ENCODE measurements at places on chromosomes 7 and 10. TPM values are rescaled to one million over a fixed set of nuclear protein-coding genes. Genes with fewer than 3 reads are reported as not detected.

The ETV1 gene
- 110 TPM for total RNA-seq

DNA sequence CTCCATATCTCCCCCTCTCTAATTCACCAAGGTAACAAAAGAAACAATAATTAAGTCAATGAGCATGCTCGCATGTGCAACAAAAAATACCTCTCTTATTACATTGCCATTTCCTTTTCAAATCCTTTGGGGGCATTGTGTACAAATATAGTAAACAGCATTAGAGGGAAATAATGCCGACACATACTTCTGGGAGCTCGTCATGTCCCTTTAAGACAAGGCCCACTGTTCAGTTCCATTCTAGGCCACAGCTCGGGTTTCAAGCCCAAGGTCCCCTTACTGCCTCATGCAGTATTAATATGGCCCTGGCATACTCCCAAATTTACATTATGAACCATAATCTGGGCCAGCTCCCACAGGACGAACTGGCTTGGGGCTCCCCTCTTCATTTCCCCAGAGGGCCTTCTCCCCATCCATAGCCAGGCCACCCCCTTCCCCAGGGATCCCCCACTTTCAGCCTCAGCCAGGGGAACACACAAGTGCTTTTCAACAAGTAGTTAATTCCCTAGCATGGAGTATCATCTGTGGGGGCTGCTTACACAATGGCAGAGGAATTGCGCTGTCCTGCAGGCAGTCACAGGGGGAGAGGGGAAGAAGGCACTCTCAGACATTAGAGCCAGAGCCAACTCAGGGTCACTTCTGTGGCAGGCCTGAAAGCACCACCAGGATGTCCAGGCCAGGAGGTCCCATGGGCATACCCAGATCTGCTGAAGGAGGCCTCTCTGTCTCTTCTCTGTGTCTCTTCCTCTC is 110.6 kb downstream of the KCNMA1 start:
- no peak for DNase-seq
- H3K4me1 ChIP-seq, result peaks cover 4% of the 10 kb centered on the region
- H3K36me3 ChIP-seq, result no peaks in the 10 kb centered on the region
- H3K27ac ChIP-seq, result no peak overlapping the region
- no peaks in the 10 kb centered on the region for H3K27me3 ChIP-seq
- H3K4me3 ChIP-seq, result no peak overlapping the region

- peaks cover 17% of the 10 kb centered on the region for H3K27me3 ChIP-seq
- no peaks in the 10 kb centered on the region for H3K36me3 ChIP-seq
- peak overlapping the region; percentile 40 for H3K4me3 ChIP-seq
- H3K27ac ChIP-seq, result no peak overlapping the region
Observed at GRCh38 chr7:76282344-76283253, 19.9 kb upstream of the HSPB1 start.

The LOXL4 gene
- 6.2 TPM for total RNA-seq

DNA sequence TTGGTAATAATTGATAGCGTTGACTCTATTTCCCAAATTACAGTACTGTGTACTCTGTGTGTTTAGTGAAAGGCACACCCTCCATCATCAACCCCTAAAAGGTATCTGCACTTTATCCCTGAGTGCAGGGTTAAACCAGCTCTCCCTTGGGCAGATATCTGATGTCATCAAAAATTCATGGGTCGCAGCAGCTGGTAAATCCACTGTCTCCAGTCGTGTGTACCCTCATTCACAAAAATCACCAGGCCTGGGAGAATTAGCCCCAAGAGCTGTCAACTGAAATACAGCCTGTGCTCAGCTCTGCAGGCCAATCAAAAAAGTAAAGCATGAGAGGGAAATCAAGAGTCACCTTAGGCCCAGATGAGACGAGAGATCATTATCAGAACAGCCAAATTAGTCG is 103.7 kb downstream of the HIP1 start:
- DNase-seq, result no peak
- no peaks in the 10 kb centered on the region for H3K27me3 ChIP-seq
- no peak overlapping the region for H3K4me3 ChIP-seq
- no peaks in the 10 kb centered on the region for H3K36me3 ChIP-seq
- peaks cover 11% of the 10 kb centered on the region for H3K4me1 ChIP-seq

DNA sequence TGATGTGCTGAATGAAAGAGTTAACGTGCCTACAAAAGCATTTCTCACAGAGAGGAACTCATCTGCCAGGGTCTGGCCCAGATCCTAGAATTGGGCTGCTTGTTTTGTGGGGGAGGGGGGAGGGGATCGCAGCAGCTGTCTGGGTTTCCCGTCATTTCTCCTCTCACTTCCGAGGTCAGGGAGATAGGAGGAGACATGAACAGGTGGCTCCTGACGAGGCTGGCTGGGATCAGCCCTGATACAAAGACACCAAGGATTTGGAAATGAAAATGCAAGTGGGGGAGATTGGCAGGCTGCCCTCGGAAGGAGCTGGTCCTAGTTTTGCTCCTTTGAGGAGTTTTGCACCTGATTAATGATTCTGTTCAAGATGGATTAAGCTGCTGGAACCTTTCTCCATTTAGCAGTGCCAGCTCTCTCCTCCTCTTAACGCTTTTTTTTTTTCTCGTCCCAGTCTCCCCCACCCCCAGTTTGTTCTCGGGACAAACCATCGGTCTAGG is 86.8 kb upstream of the KMT2C start:
- H3K27ac ChIP-seq, result no peak overlapping the region
- no peaks in the 10 kb centered on the region for H3K36me3 ChIP-seq
- peak overlapping the region; percentile 19 for H3K4me3 ChIP-seq
- H3K27me3 ChIP-seq, result no peaks in the 10 kb centered on the region

DNA sequence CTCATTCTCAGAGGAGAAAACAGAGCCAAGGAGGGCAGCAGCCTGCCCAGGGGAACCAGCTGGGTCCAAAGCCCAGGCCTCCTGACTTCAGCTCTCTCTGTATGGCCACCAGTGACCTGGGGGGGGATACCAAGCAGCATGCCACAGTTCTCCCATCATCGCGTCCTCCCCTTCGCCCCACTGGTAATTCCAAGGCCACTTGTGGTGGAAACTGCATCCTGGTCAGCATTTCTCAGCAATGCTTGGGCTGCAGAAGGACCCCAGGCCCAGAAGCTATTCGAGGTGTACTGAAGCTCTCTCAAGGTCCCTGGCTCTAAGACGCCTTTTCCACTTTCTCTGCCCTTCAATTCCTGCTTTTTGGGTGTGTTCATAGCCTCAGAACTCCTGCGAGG is 27.1 kb downstream of the BTBD16 start:
- H3K27ac ChIP-seq, result no peak overlapping the region
- no peaks in the 10 kb centered on the region for H3K27me3 ChIP-seq
- DNase-seq, result no peak
